ENCODE measurements at places on chromosomes 12 and 14.

- no peak for DNase-seq
These were observed 6.9 kb upstream of the CORO1C start for GRCh38 chr12:108738170-108738569.

- DNase-seq, result peak; percentile 95
These were observed 161.3 kb upstream of the IFNG-AS1 start for GRCh38 chr12:67827820-67828383.

- DNase-seq, result peak; percentile 58
These were observed 1.3 kb downstream of the ESYT1 start for GRCh38 chr12:56129206-56129941.

DNA sequence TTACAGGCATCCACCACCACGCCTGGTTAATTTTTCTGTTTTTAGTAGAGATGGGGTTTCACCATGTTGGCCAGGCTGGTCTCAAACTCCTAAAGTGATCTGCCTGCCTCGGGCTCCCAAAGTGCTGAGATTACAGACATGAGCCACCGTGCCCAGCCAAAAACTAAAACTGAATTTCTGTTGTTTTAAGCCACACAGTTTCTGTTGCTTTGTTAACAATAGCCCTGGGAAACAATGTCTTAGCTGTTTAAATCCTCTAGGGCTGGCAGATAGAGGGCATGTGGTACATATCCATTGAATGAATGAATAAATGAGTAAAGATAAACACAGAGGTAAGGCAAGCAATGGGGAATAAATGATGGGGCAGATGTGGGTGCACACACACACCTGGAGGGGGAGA lies 8.0 kb upstream of the EIF5 start:
- DNase-seq, result no peak

Data from AG08395 (cell line).